Neuronal stem cell (in vitro differentiated cells): ENCODE measurements at places on chromosomes 4 and X.

DNA sequence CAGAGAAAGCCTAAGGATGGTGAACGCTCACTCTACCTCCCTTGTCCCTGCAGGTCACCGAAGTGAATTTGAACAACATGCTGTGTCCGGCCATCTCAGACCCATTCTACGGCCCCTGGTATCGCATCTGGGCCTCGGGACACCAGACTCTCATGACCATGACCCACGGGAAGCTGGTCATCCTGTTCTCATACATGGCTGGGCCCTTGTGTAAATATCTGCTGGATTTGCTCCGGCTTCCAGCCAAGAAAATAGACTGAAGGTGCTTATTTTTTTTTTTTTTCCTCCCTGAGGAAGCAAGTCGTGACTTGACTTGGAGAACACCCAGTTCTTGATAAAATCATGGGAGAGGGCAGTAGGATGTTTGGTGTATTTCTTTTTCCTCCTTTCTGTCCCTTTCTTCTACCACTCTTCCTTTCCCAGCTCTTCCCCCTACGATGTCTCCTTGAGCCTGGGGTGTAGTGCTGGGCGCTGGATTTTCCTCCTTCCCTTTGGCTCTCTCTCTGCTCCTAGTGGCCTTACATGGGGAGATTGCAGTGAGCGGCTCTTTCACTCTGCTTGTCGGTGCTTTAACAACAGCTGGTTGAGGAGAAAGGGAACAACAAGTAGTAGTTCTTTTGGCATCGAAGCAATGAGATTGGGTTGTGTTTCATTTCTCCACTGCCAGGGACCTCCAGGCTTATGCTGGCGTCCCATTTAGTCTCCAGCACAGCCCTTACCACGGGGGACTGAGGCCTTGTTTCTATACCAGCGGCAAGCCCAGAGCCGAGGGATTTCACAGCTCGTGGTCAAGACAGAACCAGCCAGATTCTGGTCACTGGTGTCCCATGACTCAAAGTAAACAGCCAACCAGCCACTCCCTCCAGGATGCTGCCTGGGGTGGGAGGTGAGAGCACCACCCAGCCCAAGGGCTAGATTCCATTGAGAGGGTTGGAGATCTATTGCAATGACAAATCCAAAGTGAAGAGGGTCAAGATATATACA lies 144.4 kb downstream of the AMMECR1 start:
- no peak for DNase-seq

- DNase-seq: no peak
These were observed 80.0 kb downstream of the FHIP1A start for GRCh38 chr4:151488968-151489367.

DNA sequence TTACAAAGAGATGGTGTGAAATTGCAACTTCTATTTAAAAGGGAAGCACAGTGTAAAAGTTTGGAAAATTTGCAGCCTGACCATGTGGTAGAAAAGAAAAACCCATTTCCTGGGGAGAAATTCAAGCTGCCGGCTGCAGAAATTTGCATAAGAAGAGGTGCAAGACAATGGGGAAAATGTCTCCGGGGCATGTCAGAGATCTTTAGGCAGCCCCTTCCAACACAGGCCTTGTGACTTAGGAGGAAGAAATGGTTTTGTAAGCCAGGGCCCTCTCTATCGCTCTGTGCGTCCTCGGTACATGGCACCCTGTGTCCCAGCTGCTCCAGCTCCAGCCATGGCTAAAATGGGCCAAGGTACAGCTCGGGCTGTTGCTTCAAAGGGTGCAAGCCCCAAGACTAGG lies 40.4 kb downstream of the CCDC158 start:
- DNase-seq: no peak

DNA sequence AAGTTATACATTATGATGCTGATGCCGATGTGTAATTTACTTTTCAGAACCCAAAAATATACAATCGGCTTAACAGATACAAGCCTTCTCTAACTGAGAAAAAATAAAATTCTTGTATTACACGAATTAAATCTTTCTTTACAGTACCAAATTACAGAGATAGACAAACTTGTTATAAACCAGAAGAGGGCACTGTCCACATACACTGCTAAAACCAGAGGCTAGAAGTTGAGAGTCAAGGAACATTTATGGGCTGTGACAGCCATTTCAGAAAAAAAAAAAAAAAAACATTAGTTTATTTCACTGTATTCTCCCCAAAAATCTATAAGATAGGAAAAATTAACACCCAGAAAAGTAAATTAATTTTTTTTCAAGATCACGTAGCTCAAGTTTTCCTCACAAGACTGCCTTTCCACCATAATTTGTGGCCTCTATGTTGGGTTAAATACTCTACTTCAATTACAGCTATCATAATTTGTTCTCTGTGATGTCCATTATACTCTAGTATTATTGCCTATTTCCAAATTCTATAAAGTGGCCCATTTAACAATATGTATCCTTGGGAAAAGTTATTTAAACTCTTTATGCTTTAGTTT lies 12.0 kb downstream of the EREG start:
- no peak for DNase-seq

DNA sequence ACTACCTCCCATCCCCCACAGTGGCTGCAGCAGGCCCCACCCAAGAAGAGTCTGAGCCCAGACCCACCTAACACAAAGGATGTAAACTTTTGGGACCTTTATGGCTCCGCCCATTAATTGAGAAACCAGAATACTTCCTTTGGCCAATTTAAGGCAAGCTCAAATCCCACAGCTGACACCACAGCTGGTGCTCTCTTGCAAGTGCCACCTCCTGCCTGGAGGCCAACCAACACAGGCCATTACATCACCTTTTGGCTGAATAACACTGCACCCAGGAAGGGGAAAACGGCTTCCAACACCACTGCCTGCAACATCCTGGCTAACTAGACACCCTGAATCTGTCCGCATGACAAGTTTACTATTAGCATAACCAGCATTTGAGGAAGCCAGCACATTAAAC lies 248.8 kb downstream of the PRDM5 start:
- no peak for DNase-seq

DNA sequence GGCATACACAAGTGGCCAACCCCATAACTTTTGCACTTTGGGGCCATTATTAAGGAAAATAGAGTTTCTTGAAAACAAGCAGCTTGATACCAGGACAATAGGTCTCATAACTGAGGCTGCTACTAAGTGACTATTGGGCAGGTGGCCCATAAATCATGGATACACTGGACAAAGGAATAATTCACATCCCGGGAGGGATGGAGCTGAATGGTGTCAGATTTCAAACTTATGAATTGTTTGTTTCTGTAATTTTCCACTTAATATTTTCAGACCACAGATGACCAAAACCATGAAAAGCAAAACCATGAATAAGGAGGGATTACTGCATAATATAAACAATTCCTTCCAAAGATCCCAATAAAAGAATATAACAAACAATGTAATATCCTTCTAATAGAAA lies 114.4 kb downstream of the WDFY3 start:
- DNase-seq: no peak

GRCh38 chr4:108416831-108417230 lies 203.5 kb upstream of the RPL34 start:
- no peak for DNase-seq

DNA sequence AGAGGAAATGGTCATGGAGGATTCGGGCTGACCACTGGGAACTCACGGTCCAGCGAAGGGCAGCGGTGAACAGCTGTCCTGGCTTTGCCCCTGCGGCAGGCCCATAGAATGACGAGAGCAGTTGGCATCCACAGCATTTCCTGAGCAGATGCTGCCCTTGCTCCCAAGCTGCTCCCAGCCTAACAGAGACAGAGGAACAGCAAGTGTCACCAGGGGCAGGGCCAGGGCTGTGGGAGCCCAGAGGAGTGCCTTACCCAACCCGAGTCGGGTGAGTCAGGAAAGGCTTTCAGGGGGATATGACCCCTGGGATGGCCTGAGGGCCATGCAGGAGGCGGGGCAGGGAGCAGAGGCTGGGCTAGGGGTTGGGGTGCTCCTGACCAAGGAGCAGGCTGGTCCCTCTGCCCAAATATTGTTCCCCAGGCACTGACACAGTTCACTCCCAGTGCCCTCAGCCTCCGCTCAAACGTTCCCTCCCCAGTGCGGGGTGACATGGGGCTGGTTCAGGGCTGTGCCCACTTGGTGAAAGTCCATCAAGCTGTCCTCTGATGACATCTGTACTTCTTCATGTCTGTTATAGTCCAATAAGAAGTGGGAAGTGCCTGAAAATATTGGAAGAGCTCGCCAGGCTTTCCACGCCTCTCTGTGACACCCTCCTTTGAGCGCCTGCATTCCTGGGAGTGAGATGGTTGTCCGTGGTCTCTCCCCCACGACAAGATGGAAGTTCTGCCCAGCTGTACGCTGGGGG lies 64.7 kb upstream of the GPR78 start:
- no peak for DNase-seq

DNA sequence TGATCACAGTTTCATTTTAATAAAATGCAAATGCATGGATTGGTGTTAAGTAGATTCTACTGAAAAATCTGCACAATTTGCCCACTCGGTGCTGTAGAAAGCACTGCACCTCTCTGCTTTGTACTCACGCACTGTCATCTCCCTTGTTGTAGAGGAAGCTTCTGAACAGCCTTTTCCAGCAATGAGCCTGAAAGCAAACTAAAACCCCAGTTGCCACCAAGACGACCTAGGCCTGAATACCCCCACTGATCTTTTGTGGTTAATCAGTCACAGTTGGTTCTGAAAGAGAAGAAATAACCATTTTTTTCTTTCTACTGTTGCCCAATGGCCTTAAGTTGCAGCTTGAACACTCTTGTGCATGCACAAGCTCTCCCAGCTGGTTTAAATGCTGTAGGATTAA lies 229.8 kb downstream of the NLGN4X start:
- DNase-seq: no peak

DNA sequence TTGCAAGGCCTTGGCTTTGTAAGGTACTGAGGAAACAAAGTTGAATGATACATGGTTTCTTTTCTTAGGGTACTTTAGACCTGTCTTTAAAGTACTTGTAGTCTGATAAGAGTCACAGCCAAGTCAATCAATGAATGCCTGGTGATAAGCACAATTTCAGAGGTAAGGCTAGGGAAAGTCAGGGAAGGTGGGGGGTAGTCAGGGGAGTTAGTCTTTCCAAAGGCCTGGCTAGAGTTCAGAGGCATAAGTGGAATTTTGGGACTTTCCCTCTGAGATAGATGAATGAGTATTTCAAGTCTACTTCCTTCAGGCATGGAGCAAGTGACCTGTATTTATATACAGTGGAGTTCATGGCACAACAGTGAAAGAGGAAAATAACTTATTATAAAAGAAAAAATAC lies 78.3 kb downstream of the SLC4A4 start:
- no peak for DNase-seq

GRCh38 chrX:132795181-132795580 lies 163.2 kb downstream of the HS6ST2 start:
- no peak for DNase-seq

GRCh38 chrX:63686878-63687714 lies 97.9 kb downstream of the ARHGEF9 start:
- peak; percentile 21 for DNase-seq

GRCh38 chrX:103818842-103819619 lies 13.0 kb downstream of the RAB9B start:
- DNase-seq: no peak

DNA sequence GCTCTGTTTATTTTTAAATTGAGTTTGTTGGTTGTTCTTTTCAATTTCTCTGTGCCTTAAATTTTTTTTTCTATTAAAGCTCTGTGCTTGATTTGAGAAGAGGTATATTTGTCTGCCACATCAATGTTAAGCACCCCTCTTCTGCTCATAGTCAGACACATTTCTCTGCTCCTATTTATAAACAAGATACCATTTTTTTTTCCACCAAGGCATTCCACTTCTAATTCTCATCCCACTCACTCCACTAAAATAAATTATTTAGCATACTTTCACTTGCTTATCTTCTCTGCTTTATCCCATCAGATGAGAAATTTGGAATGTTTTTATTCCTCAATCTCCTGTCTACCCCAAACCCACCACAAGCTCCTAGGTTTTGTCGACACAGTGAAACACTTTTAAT lies 127.0 kb upstream of the PDE5A start:
- DNase-seq: no peak

DNA sequence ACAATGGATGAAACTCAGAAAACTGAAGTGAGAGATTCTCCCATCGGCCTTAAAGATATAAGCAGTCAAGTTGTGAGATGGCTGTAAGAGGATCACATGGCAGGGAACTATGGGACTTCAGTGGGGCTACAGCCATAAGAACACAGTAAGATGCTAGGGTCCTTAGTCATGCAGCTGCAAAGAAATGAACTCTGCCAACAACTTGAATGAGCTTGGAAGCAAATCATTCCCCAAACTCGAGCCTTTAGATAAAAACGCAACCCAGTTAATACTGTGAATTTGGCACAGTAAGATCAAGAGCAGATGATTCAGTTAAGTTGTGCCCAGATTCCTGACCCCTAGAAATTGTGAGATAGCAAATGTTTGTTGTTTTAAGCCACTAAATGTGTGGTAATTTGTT lies 117.3 kb downstream of the FAM13A start:
- DNase-seq: no peak

DNA sequence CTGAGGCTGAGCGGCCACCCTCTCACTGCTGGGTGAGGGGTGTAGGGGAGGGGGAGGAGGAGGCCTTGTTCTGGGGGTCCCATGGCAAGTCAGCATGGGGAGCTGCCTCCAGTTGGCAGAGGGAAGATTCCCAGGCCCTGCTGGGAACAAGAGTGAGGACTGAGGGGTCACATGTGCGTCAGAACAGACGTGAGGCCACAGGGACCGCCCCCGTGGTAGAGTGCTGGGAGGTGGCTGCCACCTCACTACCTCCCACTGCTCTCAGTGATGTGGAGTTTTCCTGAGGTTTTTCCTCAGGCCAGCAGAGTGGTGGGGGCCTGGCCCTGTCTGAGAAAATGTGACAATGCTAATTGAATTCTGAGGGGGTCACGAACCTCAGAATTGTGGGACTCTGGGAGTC lies 568 bp downstream of the MAGEC1 start:
- DNase-seq: no peak

- no peak for DNase-seq
These were observed 395.8 kb downstream of the GASK1B start for GRCh38 chr4:157776930-157777528.

GRCh38 chr4:121277194-121278105 lies 103.4 kb downstream of the QRFPR start:
- DNase-seq: no peak

DNA sequence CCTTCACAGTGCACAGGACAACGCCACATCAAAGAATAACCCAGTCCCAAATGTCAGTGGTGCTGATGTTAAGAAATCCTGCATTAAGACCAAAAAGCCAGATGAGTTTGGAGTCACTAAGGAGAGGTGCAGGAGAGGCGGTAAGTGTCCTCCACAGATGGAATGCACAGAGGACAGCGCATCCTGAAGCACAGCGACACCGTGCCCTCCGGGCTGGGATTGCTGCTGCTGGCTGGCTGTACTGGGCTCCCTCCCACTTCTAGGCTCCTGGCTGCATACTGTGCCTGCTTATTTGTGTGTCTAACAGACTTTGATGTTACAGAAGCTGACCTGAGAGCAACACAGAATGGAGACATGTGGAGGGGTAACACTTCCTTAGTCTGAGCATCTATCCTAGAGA lies 325.6 kb upstream of the BOD1L1 start:
- DNase-seq: no peak

GRCh38 chr4:172141025-172141424 lies 327.8 kb downstream of the GALNTL6 start:
- DNase-seq: no peak

- DNase-seq: no peak
These were observed 220.1 kb downstream of the IQCM start for GRCh38 chr4:149595500-149595899.

- DNase-seq: no peak
These were observed 905.0 kb downstream of the RAB28 start for GRCh38 chr4:12579172-12579571.

- DNase-seq: no peak
These were observed 516.3 kb downstream of the BCOR start for GRCh38 chrX:39581411-39581810.
